ENCODE measurements at places on chromosomes 2 and 18.

DNA sequence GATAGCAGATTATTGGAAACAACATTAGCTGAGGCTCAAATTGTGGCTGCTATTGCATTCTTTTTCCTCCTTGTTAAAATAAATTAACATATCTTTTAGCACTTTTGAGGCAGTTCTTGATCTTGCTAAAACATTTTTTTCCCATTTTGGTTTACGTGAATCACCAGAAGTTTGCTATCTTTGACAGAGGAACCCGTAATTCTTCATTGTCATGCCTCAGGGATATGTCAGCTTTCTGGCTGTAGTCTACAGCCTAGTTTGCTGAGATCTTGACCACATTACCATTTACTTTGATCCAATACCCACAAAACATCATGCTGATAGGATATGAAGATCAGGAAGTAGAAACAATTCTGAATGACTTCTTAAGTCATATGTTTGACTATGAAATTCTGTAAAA, 25.1 kb upstream of the FANCL start:
- H3K27ac ChIP-seq: no peak overlapping the region
- H3K4me3 ChIP-seq: no peak overlapping the region
- H3K27me3 ChIP-seq: no peaks in the 10 kb centered on the region
- H3K4me1 ChIP-seq: no peaks in the 10 kb centered on the region
- H3K36me3 ChIP-seq: no peaks in the 10 kb centered on the region
- DNase-seq: no peak

DNA sequence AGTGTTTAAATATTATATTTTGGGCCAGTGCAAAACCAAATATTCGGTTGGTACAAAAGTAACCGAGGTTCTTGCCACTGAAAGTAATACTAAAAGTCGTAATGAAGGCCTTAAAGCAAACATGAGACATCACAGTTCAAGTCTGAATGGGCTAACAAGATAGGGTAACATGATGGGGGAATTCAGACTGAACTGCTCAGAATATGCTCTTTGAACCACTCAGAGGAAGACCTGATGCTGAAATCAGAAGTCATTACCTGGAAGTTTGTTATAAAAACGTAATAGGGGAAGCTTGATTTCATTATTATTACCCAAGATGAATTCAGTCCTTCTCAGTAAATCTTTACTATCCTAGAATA, 26.6 kb downstream of the CDKL4 start:
- no peak for DNase-seq
- no peaks in the 10 kb centered on the region for H3K36me3 ChIP-seq
- H3K4me3 ChIP-seq: no peak overlapping the region
- H3K4me1 ChIP-seq: no peaks in the 10 kb centered on the region
- H3K27me3 ChIP-seq: no peaks in the 10 kb centered on the region
- H3K27ac ChIP-seq: no peak overlapping the region

- no peak overlapping the region for H3K4me3 ChIP-seq
- peaks cover 6% of the 10 kb centered on the region for H3K4me1 ChIP-seq
These were observed 99.7 kb upstream of the CAVIN2 start for GRCh38 chr2:191946471-191947182.

DNA sequence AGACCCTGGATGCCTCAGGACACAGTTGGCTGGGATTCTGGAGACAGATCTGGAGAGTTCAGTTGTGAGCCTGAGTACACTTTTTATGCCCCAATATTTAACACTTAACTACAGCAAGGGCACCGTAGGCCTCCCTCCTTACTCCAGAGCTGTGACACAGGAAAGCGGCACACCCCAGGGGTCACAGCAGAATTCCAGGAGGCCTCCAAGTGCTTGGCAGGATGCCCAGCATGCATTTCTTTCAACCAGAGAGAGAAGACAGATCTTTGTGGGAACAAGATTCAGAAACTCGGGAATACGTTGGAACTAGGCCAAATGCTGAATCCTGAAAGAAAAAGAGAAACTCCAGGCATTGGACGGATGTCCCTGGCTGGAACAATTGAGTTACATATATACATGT, 199.2 kb upstream of the NT5C1B start:
- peak; percentile 64 for DNase-seq
- H3K4me3 ChIP-seq: no peak overlapping the region
- peaks cover 23% of the 10 kb centered on the region for H3K4me1 ChIP-seq
- no peaks in the 10 kb centered on the region for H3K27me3 ChIP-seq
- H3K36me3 ChIP-seq: no peaks in the 10 kb centered on the region

- H3K27ac ChIP-seq: no peak overlapping the region
- H3K4me3 ChIP-seq: no peak overlapping the region
- DNase-seq: no peak
- no peaks in the 10 kb centered on the region for H3K4me1 ChIP-seq
These were observed 46.5 kb upstream of the SLC30A6 start for GRCh38 chr2:32119161-32119560.

DNA sequence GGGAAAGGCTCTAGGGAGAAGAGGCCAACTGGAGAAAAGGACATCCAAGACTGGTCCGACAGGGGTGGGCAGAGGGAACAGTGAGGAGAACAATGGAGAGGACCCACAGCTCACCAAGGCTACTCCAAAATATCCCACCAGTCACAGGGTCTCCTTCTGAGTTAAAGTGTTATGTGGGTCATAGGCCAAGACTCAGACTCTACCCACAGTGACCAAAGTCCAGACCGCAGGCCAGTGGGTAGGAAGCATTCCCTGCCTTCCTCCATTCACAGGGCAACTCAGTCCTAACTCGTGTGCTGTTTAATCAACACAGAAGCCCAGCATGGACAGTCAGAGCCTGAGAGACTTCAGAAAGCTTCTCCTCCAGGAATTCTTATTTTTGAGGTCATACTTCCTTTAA, 260.6 kb downstream of the SMAD2 start:
- H3K4me3 ChIP-seq: no peak overlapping the region
- no peaks in the 10 kb centered on the region for H3K36me3 ChIP-seq
- peaks cover 12% of the 10 kb centered on the region for H3K27me3 ChIP-seq

DNA sequence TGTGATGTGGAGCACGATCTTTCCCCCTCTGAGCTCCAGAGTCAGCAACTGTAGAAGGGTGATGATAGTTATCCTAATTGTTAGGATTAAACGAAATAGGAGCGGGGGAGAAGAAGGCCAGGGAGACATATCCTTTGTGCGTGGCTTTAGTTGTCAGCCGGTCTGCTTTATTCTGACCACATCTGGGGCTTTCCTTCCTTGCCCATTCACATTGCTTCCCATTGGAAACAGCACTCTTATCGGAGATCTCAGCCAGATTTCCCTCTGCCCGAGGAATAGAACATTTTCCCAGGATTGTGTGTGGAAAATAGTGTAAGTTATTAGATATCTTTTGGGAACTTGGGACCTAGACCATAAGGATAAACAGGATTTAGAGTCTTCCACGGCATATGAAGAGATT, 1.5 kb downstream of the RALB start:
- peaks cover 14% of the 10 kb centered on the region for H3K4me1 ChIP-seq
- no peaks in the 10 kb centered on the region for H3K36me3 ChIP-seq
- no peak overlapping the region for H3K27ac ChIP-seq
- H3K27me3 ChIP-seq: peaks cover 4% of the 10 kb centered on the region
- no peak overlapping the region for H3K4me3 ChIP-seq
- DNase-seq: no peak

DNA sequence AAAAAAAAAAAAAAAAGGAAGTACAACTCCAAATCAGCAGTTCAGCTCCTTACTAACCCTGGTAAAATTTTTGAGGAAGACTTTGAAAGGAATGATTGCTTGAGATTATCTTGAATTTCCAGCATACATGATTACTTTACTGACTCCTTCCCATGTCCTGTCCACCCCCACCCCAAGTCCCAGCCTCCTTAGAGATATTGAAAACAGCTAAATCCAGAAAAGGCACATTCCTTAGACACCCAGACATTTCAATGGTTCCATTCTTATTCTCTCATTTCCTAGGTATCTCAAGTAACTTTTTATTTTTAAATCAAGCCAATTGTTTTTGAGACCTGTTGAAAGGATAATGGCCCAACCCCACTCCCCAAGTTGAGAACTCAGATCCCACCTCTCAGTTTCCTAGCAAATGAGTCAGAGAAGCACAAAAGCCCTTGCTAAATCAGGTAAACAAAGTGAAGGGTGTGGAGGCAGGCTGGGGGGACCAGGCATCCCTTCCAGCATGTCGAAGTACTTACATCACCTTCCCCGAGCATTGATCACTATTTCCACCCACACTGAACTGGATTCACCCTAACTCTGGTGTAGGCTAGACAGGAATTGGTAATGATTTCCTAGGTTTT, 95.4 kb upstream of the FZD7 start:
- H3K27ac ChIP-seq: no peak overlapping the region
- peaks cover 1% of the 10 kb centered on the region for H3K27me3 ChIP-seq
- DNase-seq: no peak
- no peak overlapping the region for H3K4me3 ChIP-seq

- H3K36me3 ChIP-seq: no peaks in the 10 kb centered on the region
- no peaks in the 10 kb centered on the region for H3K4me1 ChIP-seq
- DNase-seq: no peak
- no peaks in the 10 kb centered on the region for H3K27me3 ChIP-seq
These were observed 111.0 kb downstream of the CERS6 start for GRCh38 chr2:168566974-168567665.

DNA sequence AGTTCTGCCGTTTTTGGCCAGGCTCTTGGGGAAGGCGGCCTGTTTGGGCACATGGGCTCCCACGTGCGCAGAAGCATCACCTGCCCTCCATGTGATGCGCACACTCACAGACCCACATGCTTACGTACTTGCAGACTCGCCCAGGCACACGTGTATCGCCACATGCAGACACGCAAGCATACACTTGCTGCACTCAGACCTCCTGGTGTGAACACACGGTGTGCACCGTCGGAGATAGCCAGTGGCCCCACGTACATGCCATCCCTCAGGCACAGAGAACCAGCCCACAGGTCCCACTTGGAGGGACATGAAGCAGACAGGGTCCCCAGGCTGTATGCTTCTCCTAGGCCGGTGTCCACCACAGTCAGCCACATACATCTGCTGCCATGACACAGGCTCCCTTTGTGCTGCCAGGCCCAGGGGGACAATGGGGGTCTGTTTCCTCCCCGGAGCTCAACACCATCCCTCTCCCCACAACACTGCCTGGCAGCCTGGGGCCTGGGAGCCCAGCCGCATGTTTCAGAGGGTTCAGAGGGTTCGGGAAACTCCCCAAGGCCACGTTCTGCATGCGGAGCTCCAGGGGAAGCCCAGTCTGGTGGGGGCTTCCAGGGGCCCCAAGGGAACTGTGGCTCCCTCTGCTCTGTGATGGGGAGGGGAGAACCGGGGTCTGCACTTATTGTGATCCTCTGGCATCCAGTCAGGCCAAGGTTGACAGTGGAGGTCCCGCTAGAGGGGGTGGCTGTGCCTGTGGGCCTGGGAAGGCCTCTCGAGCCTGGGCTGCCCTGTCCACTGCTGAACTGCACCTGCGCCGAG, 208.1 kb upstream of the HAAO start:
- no peak for DNase-seq
- H3K27me3 ChIP-seq: no peaks in the 10 kb centered on the region
- peaks cover 26% of the 10 kb centered on the region for H3K4me1 ChIP-seq

GRCh38 chr2:151193576-151193975, 68.1 kb downstream of the RBM43 start:
- no peak overlapping the region for H3K27ac ChIP-seq
- H3K4me3 ChIP-seq: no peak overlapping the region
- H3K27me3 ChIP-seq: no peaks in the 10 kb centered on the region
- no peaks in the 10 kb centered on the region for H3K4me1 ChIP-seq
- H3K36me3 ChIP-seq: no peaks in the 10 kb centered on the region
- DNase-seq: peak; percentile 42

DNA sequence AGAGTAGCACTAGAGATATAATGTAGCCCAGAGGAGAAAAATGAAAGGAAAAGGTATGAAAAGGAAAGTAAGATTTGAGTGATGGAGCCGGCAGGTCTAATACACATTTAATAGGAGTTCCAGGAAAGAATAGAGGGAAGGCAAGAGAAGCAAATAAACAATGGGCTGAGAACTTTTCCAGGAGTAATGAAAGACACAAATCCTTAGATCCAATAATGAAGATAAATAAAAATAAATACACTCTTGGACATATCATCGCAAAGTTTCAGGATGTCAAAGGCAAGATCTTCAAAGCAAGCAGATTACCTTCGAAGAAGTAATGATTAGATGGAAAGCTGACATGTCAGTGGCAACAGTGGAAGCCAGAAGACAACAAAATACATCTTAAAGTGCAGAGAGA, 102.0 kb upstream of the YWHAQ start:
- no peaks in the 10 kb centered on the region for H3K27me3 ChIP-seq
- H3K36me3 ChIP-seq: no peaks in the 10 kb centered on the region
- H3K27ac ChIP-seq: no peak overlapping the region

DNA sequence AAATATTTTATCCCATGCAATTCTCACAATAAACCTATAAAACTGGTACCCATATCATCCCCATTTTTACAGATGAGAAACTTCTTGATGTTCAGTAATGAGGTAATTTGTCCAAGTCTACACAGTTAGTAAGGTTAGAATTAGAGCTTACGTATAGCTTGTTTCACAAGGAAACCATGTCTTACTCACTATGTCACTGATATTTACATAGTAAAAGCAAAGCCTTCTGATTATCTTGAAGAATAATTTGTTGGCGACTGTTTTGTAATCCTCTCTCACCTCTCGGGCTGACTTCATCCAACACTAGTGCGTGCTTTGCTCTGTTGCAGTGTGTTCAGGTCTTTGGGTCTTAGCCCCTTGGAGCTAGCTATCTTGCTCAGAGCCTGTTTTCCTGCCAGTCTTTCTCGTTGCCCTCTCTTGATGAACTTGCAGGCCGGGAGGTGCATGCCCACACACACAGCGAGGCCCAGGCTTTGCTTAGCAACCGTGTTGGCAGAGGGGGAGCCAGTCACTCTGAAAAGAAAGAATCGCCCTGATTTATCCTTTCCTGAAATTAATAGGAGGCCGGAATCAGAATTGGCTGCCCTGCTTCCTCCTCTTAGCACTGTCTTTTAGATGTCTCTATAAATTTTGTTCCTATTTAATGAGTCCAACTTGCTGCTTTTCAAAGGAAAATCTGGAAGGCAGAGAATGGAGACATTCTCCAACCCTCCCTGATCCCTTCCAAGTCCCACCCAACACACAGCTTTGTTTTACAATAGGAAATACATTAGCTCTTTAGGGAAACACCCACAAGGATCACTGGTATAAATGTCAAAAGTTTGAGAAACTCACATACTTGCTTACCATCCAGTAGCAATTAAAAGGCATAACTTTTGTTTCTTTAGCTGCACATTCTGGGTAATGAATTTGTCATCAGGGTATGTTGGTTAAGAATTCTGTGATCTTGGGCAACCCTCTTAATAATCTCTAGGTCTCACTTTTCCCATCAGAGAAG, 97.6 kb upstream of the SEC11C start:
- H3K27ac ChIP-seq: peak overlapping the region; percentile 88
- no peak overlapping the region for H3K4me3 ChIP-seq
- peak; percentile 70 for DNase-seq
- peaks cover 19% of the 10 kb centered on the region for H3K4me1 ChIP-seq
- no peaks in the 10 kb centered on the region for H3K27me3 ChIP-seq
- no peaks in the 10 kb centered on the region for H3K36me3 ChIP-seq

- H3K36me3 ChIP-seq: no peaks in the 10 kb centered on the region
- H3K27me3 ChIP-seq: no peaks in the 10 kb centered on the region
- H3K27ac ChIP-seq: no peak overlapping the region
- DNase-seq: no peak
- no peak overlapping the region for H3K4me3 ChIP-seq
- no peaks in the 10 kb centered on the region for H3K4me1 ChIP-seq
These were observed 262.4 kb downstream of the MEIS1 start for GRCh38 chr2:66697366-66697765.

GRCh38 chr2:217431577-217432269, 571.1 kb downstream of the TNS1 start:
- peaks cover 29% of the 10 kb centered on the region for H3K4me1 ChIP-seq
- H3K27ac ChIP-seq: no peak overlapping the region
- H3K4me3 ChIP-seq: no peak overlapping the region
- DNase-seq: no peak

- H3K27ac ChIP-seq: no peak overlapping the region
- no peak overlapping the region for H3K4me3 ChIP-seq
- no peak for DNase-seq
- no peaks in the 10 kb centered on the region for H3K27me3 ChIP-seq
- H3K4me1 ChIP-seq: no peaks in the 10 kb centered on the region
These were observed 41.1 kb downstream of the MBD2 start for GRCh38 chr18:54183390-54183789.

All from spinal cord (tissue), 10 donors.